ENCODE measurements at places on chromosomes 5 and 9.
A peak's percentile ranks its signal among the peaks of the same experiment; 100 is the strongest.

DNA sequence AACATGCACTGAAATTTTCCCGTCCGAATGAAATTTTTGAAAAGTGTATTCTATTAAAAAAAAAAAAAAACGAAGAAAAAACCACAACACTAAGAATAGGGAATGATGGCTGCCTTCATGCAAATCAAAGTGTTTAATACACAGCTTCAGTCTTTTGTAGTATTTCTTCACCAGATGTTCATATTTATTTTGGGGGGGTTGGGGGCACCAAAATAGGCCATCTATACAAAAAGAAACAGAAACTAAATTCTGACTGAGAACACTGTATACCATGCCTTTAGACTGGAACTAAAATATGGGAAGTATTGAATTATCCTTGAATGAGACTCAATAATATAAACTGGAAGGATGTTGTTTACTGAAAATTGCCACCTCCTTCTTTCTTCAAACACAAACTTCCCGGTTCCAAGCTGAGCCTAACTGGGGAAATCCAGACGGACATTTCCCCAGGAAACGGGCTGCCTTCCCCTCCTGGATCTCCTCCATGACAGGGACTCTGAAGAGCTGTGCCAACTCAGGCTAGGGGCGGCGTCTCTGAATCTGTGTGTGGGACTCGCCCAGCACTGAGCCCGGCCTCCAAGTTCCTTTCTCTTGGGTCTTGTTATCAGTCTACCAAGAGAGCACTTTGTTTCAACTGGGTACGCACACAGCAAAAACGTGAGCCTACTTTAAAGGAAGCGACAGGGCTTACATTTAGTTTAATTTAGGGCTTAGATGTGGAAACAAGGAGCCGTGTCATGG lies 511.3 kb upstream of the ADAMTS16 start:
- no peak for DNase-seq

- DNase-seq, result no peak
Observed at GRCh38 chr9:6708732-6709131, 49.0 kb upstream of the KDM4C start.

DNA sequence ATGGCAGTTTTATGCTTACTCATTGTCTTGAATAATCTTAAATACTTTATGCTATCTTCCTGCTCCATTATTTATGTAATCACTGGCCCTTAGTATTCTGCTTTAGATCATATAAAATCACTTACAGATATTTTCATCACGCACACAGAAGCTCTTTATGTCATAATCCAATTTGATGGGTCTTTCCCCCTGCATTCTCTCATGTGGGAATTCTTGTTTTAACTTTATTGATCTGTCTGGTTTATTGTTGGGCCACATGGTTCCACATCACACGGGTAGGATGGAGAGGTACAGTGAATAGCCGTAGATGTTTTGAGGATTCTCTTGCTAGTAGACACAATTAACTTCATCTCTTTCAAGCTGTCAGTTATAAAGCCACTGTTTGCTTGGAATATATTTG lies 27.0 kb downstream of the PLPPR1 start:
- no peak for DNase-seq

DNA sequence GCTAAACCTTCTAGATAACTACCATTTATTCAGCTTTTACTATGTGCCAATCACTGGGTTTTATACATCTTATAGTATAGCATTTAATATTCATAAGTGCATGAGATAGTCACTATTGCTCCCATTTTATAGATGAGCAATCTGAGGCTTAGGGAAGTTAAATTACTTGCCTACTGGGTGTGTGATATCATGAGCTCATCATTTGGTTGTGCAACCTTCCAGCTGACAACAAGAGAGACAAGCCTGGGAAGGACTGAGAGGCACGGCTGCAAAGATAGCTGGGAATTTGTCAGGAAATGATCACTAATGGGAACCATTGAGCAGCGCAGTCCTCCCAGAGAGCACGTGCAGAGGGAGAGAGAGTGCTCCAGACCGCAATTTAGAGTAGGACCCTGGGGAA lies 481.6 kb upstream of the KIF2A start:
- no peak for DNase-seq

DNA sequence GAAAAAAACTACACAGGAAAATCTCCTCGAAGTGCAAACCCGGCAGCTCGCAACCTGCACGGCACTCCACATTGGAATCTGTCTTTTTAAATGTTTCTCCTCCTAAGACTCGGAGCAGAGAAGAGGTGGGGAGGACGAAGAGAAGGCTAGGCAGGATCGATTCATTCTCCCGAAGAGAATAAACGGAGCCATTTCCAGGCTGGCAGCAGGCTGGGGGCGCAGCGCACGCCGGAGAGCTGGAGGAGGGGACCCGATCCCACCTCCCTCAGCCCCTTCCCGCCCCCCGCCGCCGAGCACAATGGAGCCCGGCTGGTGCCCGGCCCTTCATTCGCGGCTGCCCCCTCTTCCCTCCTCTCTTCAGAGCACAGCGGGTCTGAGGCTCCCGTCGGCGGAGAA lies 628 bp downstream of the HOMER1 start:
- peak; percentile 63 for DNase-seq

DNA sequence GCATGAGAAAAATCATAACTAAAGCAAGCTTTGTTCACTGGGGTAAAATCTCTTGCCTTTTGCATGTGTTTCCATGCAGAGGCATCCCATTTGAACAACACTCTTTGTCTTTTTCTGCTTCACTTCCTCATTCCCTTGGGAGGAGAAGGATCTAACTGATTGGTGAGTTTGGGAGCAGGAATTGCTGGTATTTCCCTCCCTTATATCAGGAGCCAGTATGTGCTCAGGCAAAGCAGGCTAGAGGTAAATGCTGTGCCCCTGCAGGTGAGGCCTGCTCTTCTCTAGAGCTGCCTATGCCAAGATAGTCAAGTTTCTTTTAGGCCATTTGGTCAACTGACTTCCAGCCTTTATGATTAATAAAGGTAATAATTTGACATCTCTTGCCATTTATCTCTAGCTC lies 179.9 kb downstream of the COX7C start:
- no peak for DNase-seq

- no peak for DNase-seq
Observed at GRCh38 chr9:33320568-33321261, 30.4 kb downstream of the NFX1 start.

DNA sequence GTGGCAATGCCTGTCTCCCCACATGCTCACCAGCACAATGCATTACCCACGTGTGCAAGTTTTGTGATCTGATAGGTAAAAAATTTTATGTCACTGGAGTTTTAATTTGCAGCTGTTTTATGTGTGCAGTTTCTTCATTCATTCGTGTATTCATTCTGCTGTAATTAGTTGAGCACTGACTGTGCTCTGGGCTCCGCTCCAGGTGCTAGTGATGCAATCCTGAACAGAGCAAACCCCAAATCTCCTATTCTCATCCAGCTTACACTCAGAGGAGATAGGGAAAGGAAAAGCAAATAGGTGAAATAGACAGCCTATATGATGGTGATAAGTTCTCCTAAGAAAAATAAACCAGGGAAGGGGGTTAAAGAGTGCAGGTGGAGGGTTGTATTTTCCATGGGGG lies 148.4 kb downstream of the TENT4A start:
- DNase-seq, result no peak

DNA sequence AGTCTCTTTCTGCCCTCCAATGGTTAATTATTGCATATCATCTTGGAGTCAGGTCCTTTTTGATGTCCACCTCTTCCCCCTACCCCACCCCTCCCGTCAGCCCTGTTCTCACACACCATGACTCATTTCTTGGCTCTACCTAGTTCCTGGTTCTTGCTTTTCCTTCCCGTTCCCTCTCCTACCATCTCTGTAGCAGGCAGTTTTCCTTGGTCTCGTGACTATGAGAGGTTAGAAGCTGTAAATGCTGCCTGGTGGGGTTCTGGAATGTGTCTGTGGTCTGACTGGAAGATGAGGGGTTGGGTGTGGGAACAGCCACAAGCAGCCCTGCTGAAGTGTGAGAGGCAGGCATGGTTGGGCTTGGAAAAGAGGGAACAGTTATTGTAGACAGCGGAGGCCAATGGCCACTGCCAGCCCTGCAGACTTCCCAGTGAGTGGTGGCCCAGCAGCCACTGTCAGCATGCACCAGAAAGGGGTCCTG lies 18.2 kb downstream of the SLC22A5 start:
- DNase-seq, result no peak

GRCh38 chr9:37421914-37422288 lies 595 bp upstream of the GRHPR start:
- DNase-seq, result no peak

GRCh38 chr9:124818431-124819281 lies 34.6 kb upstream of the WDR38 start:
- DNase-seq, result no peak

GRCh38 chr5:69271376-69271775 lies 36.7 kb downstream of the CDK7 start:
- DNase-seq, result no peak

GRCh38 chr9:24572406-24572805 lies 26.7 kb upstream of the IZUMO3 start:
- no peak for DNase-seq

DNA sequence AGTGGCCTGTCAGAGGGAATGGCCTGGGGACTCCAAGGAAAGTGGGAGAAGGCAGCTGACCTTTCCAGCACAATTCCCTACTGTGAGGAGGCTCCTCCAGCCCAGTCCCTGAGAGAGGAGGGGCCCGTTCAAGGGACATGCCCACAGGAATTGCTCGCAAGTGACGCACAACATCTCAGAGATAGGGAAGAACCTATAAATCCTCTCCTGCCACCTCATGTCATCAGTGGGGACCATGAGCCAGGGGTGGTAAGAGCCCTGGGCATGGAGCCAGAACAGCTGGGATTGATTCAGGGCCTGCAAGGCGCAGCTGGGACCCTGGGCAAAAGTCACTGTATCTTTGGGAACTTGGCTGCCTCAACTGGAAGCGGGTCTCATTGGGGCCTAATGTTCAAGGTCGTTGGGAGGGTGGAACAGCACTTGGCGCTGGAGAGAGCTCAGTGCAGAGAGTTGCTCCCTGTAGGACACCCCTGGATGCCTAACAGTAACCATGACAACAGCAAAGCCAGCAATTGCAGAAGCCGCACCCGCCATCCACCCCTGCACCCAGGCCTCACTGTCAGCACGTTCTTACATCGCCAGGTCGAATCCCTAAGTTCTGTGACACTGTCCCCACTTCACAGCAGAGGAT lies 41.3 kb upstream of the ORM1 start:
- DNase-seq, result no peak

- no peak for DNase-seq
Observed at GRCh38 chr9:132585954-132586829, 3.8 kb downstream of the BARHL1 start.

DNA sequence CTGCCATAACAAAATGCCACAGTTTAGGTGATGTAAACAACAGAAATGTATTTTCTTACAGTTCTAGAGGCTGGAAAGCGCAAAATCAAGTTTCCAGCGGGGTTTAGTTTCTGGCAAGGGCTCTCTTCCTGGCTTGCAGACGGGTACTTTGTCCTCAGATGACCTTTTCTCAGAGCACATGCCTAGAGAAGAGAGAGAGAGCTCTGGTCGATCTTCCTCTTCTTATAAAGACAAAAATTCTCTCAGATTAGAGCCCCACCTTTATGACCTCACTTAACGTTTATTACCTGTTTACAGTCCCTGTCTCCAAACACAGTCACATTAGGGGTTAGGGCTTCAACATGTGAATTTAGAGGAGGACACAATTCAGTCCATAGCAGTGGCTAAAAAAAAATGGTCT lies 119.7 kb downstream of the CETN3 start:
- DNase-seq, result peak; percentile 45

DNA sequence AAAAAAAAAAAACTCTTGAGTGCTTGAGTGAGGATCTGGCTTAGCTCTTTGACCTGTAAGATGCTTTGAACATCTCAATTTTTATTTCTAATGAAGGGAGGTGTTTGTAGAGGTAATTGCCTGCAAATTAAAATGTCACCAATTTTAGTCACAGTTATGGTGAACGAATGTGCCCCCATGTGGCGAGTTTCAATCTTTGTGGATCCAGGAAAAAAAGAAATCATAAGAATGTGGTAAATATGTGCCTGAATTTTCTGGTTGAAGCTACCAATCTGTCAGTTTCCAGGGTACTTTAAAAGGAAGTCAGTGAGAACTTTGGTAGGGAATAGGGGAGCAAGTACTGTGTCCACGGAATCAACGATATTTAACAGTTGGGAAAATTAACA lies 1772.4 kb upstream of the CDH9 start:
- no peak for DNase-seq

- DNase-seq, result no peak
Observed at GRCh38 chr5:44875661-44876605, 67.2 kb downstream of the MRPS30 start.

DNA sequence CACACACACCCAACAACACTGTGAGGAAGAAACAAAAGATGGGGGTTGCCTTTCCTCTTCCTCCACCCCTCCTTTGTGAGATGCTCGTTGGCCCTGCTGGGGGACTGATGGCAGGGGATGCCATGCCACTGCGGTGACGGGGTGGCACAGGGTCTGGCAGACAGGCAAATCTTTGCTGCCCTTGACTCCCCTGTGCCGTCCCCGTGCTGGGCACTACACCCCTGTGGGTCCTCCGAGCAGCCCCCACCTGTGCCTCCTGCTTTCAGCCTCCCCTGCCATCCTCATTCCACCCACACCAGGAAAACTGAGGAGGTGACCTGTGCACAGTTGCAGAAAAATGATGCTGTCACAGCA lies 40.2 kb upstream of the IER5L start:
- no peak for DNase-seq

DNA sequence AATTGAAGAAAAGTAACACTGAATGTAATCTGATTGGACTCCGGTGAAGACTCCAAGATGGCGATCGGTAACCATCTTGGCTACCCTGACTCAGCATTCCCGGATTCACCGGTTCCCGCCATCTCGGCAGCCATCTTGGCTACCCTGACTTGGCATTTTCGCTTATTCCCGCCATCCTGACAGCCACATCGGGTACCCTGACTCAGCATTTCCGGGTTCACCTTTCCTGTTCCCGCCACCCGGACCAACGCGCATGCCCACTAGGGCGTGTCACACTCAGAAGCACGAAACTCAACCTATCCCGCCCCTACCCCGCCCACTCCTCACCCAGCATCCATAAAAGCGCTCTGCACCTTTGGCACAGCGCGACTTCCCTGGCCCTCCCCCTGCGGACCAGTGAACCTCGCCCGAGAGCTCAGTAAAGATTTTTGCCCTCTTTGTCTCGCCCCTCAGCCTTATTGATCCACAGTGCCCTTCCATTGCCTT lies 17.2 kb downstream of the SPTLC1 start:
- DNase-seq, result no peak
